ENCODE measurements at places on chromosomes 3 and 15.

DNA sequence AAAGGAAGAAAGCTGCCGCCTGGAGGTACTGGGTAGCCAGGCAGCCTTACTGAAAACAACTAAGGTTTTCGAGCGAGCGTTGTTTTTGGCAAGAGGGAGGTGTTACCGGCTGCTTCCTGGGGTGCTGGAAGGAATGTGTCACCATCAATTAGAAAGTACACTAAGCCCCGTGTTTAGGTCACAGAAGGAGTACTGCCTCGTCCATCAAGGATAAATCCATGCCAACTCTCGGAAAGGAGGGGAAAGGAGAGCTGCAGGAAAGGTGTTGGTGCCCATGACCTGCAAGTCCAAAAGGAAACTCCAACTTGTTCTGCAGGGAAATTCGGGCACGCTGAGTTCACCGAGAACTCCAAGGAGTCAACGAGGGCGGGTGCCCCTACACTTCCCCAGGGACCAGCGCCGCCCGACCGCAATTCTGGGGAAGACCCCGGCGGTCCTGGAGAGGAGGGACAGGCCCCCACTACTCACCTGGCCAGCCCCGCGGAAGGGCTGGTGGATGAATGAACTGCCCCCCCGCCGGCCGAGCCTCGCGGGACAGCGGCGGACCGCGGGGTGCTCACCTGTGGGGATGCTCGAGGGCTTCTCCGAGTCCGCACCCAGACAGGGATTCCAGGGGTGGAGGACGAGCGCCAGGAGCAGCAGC is 542 bp downstream of the PLOD2 start:
- DNase-seq, result no peak

DNA sequence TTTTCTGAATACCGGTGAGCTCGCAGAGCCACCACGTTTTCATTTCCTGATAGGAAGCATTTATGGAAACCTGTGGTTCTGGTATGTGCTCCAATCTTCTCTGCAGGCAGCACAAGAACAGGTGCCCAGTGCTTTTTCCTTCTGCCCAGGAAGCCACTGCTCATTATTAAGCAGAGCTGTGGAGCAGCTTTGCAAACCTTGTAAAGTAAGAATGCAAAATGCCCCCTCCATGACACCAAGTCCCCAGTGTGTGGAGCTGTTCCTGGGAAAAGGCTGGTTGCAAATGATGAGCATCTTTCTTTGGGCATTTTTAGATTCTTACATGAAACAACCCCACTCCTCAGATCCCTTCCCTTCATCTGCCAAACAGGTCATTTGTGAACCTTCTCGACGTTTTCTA is 65.7 kb upstream of the MRPL3 start:
- no peak for DNase-seq

DNA sequence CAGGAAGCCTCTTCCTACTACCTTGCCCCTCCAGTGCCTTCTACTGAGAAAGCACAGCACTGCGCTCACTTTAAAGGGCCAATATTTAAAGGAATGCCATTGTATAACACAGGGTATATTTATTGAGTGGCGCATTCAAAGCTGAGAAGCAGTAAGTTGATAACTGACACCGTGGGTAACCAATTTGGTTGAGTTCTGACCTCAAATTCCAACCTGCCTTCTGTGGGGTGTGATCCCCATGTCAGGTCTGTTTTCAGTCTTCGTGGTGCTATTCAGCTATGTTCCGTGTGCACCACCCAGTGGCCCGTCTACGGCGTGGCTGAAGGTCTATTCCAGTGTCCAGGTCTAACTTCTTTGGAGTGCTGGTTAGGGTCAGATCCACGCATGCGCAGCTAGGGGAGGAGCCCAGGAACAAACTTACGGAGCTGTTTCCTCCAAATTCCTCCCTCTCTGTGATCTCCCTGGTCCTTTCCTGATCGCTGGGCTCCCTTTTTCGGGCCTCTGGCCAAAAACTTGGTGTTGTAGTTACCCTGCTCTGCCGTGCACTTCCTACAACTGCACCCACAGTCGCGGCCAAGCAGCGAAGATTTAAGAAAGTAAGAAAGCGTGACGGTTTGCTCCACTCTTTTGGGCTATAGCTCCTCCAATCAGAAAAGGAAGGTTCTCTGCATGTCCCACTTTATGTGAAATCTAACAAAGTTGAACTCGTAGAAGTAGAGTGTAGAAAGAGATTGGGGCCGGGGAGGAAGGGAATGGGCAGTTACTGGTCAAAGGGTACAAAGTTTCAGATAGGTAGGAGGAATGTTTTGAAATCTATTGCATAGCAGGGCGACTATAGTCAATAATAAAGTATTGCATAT is 7.7 kb downstream of the LRRC2 start:
- DNase-seq, result peak; percentile 70

GRCh38 chr3:176930942-176931341 is 266.3 kb downstream of the TBL1XR1 start:
- no peak for DNase-seq

GRCh38 chr15:95346721-95347475 is 983.6 kb upstream of the NR2F2 start:
- DNase-seq, result no peak

DNA sequence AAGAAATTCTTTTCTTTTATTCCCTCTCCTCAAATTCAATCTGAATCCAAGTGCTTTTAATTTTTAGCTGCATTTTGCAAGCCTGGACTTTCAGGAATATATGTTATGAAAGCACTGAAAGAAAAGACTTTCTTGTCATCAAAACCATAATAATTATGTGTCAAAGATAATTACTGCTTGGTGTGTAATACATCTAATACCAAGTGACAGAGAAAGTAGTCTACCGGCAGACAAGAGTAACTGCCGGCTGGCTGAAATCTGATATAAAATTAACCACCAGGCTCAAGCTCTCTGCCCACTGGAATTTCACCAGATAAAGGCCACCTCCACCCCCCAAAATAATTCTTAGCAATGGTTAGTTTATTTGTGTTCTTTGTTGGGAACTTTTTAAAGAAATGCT is 220.9 kb upstream of the CDIN1 start:
- no peak for DNase-seq

DNA sequence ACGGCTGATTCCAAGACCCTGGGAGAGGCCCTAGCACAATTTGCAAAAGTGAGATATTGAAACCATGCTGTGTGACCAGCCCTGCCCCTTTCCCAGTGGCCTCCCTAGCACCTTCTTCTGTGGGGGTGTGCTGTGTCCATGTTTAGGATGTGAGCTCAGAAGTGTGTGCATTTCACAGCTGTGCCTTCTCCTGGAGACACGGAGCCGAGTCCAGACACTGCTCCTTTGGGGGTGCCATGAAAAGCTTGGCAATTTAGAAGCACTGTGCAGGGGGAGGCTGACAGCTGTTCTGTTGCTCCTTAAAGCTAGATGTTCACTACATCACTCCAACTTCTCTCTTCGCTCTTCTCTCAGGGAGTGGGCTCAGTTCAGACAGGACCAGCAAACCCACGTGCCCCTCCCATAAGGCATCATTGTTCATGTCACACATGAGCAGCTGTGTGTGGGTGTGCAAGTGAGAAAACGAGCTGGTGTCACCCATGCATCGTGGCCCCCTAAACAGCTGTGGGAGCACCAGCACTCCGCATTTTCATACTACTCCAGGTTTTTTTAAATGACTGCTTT is 492.6 kb downstream of the GABRG3 start:
- DNase-seq, result no peak

Data from activated CD4-positive, alpha-beta T cell treated with anti-CD3 and anti-CD28 coated beads, Interleukin-2, amount 50 U/mL, for 1 hour (primary cell).